ENCODE measurements at places on chromosomes 12 and 14. TPM values are rescaled to one million over a fixed set of nuclear protein-coding genes. Genes with fewer than 3 reads are reported as not detected.

NINJ2 gene
- total RNA-seq: 1.1 TPM

PSME1 gene
- 167 TPM for total RNA-seq

HDAC7 gene
- 66.8 TPM for total RNA-seq

ADCY4 gene
- not detected for total RNA-seq

VPS29 gene
- 154 TPM for total RNA-seq

TSPAN8 gene
- total RNA-seq: 0.65 TPM

SLC17A8 gene
- not detected for total RNA-seq

CHGA gene
- total RNA-seq: 1.5 TPM

POTEM gene
- total RNA-seq: not detected

Measured in A549 treated with GW870086 at 1 μM for 4 hours (cell line).